Osteocyte (in vitro differentiated cells): ENCODE measurements at places on chromosomes 16 and 17. TPM values are rescaled to one million over a fixed set of nuclear protein-coding genes. Genes with fewer than 3 reads are reported as not detected.

DNA sequence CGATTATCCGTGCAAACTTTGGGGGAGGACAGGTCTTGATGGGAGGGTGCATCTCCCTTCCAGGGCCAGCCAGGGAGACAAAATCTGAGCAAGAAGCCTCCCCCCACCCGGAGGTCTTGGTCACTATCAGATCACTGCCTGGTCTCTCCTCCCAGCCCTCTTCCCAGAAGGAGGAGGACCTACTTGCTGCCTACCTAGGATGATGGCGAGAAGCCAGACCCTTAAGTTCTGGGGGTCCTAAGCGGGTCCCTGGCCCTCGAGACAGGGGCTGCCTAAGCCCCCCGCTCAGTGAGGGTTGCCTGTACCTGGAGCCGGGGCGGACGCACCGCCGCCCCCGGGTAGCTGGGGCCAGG is 4.6 kb downstream of the TSPOAP1 start:
- no peak overlapping the region for H3K4me3 ChIP-seq
- no peak for DNase-seq
- no peaks in the 10 kb centered on the region for H3K4me1 ChIP-seq
- H3K36me3 ChIP-seq: no peaks in the 10 kb centered on the region

DNA sequence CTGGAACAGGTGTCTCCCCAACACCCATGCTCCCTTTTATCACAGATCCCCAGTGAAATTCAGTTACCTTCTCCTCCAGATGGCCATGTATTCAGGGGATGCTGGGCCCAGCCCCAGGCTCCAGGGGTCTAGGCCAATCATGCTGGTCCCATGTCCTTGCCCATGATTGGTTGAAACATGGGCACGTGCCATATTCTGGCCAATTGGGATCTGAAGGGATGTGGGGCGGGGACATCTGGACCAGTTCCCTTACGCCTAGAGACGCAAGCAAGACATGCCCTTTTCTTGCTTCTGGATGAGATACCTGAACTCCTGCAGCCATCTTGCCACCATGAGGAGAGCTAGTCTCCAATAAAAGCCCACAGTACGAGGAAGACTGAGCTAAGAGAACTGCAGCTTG is 31.0 kb upstream of the ST6GALNAC1 start:
- no peak overlapping the region for H3K27ac ChIP-seq
- peaks cover 24% of the 10 kb centered on the region for H3K4me1 ChIP-seq
- no peak overlapping the region for H3K4me3 ChIP-seq
- no peaks in the 10 kb centered on the region for H3K27me3 ChIP-seq
- peaks cover 14% of the 10 kb centered on the region for H3K36me3 ChIP-seq

The SLC52A1 gene
- not detected in 2 replicates for total RNA-seq

The PHLPP2 gene
- total RNA-seq: 12.9 and 13.0 TPM in 2 replicates

DNA sequence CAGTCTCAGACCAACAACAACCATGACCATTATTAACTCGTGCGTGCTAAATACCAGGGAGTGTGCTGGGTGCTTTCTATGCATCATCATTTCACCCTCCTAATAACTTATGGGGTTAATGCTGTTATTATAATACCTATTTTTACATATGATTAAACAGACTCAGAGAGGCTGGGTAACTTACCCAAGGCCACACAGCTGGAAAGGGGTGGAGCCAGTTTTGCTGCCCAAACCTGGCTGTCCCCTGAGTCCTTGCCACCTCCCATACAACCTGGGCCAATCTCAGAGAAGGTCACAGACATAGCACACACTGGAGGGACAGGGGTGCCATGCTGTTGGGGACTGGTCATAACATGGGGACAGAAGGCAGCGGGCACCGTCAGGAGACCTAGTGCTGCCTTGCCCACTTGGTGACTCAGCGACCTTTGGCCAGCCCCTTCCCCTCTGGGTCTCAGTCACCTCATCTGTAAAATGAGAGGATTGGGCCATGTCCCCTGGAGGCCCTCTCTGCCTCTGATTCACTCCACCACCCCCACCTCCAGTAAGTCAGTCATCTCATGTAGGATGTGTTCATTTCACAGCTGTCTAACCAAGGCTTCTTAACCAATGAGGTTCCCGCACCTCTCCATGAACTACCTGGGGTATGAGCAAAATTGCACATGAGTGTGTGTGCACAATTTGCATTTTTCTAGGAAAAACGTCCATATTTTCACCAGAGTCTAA is 11.4 kb upstream of the FADS6 start:
- H3K36me3 ChIP-seq: no peaks in the 10 kb centered on the region
- H3K4me1 ChIP-seq: no peaks in the 10 kb centered on the region
- no peak overlapping the region for H3K27ac ChIP-seq
- no peak for DNase-seq

GRCh38 chr17:41655611-41656111 is 31.3 kb upstream of the KRT17 start:
- no peaks in the 10 kb centered on the region for H3K27me3 ChIP-seq
- DNase-seq: no peak
- H3K4me1 ChIP-seq: no peaks in the 10 kb centered on the region
- H3K4me3 ChIP-seq: no peak overlapping the region
- H3K36me3 ChIP-seq: peaks cover 2% of the 10 kb centered on the region

The NAGS gene
- 0.29 and 0.78 TPM in 2 replicates for total RNA-seq

GRCh38 chr16:22370038-22370820 is 4.2 kb downstream of the CDR2 start:
- no peak overlapping the region for H3K4me3 ChIP-seq
- no peaks in the 10 kb centered on the region for H3K27me3 ChIP-seq
- peak overlapping the region; percentile 19 for H3K27ac ChIP-seq
- DNase-seq: no peak
- peaks cover 7% of the 10 kb centered on the region for H3K36me3 ChIP-seq

- no peak overlapping the region for H3K4me3 ChIP-seq
- peaks cover 38% of the 10 kb centered on the region for H3K36me3 ChIP-seq
- DNase-seq: no peak
- H3K27ac ChIP-seq: no peak overlapping the region
- peaks cover 5% of the 10 kb centered on the region for H3K4me1 ChIP-seq
These were observed 5.5 kb downstream of the MYO19 start for GRCh38 chr17:36529121-36529520.

The CTRB1 gene
- total RNA-seq: not detected in 2 replicates

GRCh38 chr16:7650431-7650830 is 317.8 kb downstream of the RBFOX1 start:
- no peaks in the 10 kb centered on the region for H3K4me1 ChIP-seq
- no peaks in the 10 kb centered on the region for H3K36me3 ChIP-seq
- no peaks in the 10 kb centered on the region for H3K27me3 ChIP-seq
- no peak overlapping the region for H3K4me3 ChIP-seq

DNA sequence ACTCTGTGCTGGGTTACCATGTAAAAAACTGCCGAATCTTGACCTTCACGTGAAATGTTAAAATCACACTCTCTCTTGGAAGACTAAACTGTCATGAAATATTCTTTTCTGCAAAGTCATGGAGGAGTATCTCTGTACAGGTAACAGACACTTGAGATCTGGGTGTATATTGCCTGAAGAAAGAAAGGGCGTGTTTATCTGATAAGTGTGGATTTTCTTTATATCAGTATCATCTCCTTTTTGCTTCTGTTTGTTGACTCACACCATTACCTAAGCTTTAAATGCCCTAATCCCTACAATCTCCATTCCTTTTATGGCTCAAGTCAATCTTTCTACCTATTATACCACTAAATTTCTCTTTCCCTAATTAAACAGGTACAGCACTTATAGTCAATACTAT is 673.2 kb upstream of the SOX9 start:
- DNase-seq: no peak
- H3K36me3 ChIP-seq: no peaks in the 10 kb centered on the region
- no peaks in the 10 kb centered on the region for H3K27me3 ChIP-seq
- peaks cover 6% of the 10 kb centered on the region for H3K4me1 ChIP-seq
- H3K4me3 ChIP-seq: no peak overlapping the region
- H3K27ac ChIP-seq: no peak overlapping the region

DNA sequence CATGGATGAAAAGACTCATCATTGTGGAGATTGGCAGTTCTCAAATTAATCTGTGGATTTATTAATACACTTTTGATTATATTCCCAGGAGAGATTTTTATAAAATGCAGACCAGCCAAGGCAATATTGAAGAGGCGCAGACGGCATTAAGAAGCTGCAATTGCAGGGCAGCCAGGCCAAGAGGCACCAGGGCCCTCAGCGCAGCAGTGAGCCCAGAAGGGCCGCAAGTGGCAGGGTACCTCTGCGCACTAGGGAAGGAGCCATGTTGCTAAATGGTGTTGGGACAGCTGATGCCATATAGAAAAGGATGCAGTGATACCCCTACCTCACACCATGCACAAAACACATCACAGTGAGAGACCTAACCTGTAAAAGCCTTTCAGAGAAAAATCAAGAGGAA is 36.6 kb upstream of the CHMP6 start:
- H3K4me1 ChIP-seq: peaks cover 19% of the 10 kb centered on the region
- no peak for DNase-seq
- no peak overlapping the region for H3K27ac ChIP-seq
- H3K36me3 ChIP-seq: peaks cover 11% of the 10 kb centered on the region
- no peaks in the 10 kb centered on the region for H3K27me3 ChIP-seq

The KIFC3 gene
- 191 and 196 TPM in 2 replicates for total RNA-seq

The MCRIP1 gene
- 169 and 176 TPM in 2 replicates for total RNA-seq

DNA sequence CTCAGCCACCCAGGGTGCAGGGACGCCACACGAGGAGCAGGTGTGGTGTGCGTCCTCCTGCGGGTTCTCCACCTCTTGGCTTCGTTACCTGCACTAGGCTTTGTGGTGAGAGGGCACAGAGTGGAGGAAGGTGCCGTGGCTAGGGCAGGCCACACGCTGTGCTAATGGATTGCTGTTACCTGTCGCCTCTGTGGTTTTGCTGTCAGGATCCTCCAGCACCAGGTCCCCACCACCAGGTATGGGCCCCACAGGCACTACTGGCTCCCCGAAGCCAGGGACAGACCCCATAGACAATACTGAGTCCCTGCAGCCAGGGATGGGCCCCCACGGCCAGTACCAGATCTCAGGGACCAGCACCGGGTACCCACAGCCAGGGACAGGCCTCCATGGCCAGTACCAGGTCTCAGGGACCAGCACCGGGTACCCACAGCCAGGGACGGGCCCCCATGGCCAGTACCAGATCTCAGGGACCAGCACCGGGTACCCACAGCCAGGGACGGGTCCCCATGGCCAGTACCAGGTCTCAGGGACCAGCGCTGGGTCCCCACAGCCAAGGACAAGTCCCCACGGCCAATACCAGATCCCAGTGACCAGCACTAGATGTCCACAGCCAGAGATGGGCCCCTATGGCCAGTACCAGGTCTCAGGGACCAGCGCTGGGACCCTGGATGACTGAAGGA is 315.6 kb downstream of the SEC14L1 start:
- no peak for DNase-seq
- peaks cover 66% of the 10 kb centered on the region for H3K4me1 ChIP-seq
- no peak overlapping the region for H3K27ac ChIP-seq
- H3K36me3 ChIP-seq: peaks cover 5% of the 10 kb centered on the region
- H3K27me3 ChIP-seq: no peaks in the 10 kb centered on the region

GRCh38 chr17:78617511-78618061 is 40.4 kb upstream of the DNAH17 start:
- H3K27ac ChIP-seq: peak overlapping the region; percentile 70
- DNase-seq: no peak
- H3K36me3 ChIP-seq: no peaks in the 10 kb centered on the region

DNA sequence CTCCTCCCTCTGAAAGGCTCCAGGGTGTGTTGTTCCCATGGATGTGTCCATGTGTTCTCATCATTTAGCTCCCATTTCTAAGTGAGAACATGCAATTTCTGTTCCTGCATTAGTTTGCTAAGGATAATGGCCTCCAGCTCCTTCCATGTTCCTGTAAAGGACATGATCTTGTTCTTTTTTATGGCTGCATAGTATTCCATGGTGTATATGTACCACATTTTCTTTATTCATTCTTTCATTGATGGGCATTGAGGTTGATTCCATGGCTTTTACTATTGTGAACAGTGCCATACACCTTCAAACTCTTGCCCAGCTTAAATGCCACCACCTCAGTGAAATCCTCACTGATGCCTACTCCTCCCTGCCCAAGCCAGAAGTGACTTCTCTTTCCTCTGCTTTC is 4.5 kb upstream of the ORAI3 start:
- H3K4me1 ChIP-seq: peaks cover 8% of the 10 kb centered on the region
- H3K27me3 ChIP-seq: no peaks in the 10 kb centered on the region
- H3K27ac ChIP-seq: no peak overlapping the region

DNA sequence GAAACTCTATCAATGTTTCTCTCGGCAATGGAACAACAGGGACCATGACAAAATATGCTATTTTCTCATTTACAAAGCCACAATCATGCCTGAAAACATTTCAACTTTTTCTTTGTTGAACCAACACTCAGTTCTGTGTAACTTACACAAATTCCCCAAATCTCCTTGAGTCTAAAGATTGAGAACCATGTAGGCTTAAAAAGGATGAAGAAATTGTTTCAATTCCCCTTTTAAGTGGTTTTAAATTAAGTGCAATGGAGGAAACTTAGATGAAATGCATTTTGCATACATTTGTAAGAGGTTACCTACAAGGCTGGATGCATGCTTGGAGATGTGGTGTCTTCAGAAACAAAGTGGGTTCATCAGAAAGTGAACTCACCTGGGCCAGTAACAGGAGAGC is 566.4 kb upstream of the CDH11 start:
- peaks cover 6% of the 10 kb centered on the region for H3K4me1 ChIP-seq
- no peaks in the 10 kb centered on the region for H3K36me3 ChIP-seq
- no peak overlapping the region for H3K4me3 ChIP-seq
- no peak overlapping the region for H3K27ac ChIP-seq

- no peaks in the 10 kb centered on the region for H3K27me3 ChIP-seq
- peak overlapping the region; percentile 33 for H3K4me3 ChIP-seq
- H3K4me1 ChIP-seq: peaks cover 32% of the 10 kb centered on the region
- H3K36me3 ChIP-seq: peaks cover 5% of the 10 kb centered on the region
These were observed 115.3 kb downstream of the SLC39A11 start for GRCh38 chr17:72976971-72977770.

The DOC2B gene
- total RNA-seq: 0.10 TPM in 1 of 2 replicates, not detected in the other

- H3K4me3 ChIP-seq: no peak overlapping the region
- no peak overlapping the region for H3K27ac ChIP-seq
- peaks cover 14% of the 10 kb centered on the region for H3K36me3 ChIP-seq
- no peak for DNase-seq
These were observed 71.4 kb upstream of the KCTD5 start for GRCh38 chr16:2610781-2611498.

The CCDC154 gene
- 1.0 and 2.5 TPM in 2 replicates for total RNA-seq

DNA sequence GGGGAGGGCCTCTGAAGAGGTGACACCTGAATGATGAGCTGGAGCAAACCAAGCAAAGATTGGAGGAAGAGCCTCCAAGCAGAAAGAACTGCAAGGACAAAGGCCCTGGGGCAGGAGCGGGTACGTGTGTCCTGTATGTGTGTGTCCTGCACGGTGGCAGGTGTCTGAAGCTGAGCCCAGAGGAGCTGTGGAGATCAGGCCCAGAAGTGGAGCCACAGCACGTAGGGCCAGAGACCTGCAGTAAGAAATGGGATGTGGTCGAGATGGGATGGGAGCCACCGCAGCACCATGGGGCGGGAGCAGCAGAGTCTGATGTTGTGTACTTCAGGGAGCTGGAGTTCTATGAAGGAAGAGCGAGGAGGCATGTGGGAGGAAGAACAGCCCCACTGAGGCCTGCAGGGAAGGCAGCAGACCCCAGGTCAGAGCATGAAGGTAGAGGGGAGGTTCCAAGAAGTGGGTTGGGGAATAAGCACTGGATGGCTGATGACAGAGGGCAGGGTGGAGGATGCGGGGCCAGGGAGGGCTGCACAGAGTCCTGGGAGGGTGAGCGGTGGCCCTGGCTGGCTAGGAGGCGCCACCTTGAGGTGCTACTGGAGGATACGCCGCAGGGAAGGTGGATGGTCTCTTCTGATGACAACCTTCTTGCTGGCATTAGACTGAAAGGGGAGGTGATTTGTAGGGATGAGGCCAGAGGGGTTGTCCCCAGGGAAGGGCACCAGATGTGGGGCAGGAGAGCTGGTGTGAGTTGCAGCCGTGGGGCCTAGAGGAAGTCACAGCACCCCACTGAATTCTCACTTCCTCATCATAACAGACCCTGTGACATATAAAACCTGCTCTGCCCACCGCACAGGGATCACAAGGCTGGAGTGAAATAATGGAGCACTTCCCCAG is 10.6 kb upstream of the CETP start:
- no peak for DNase-seq
- peaks cover 11% of the 10 kb centered on the region for H3K4me1 ChIP-seq
- H3K4me3 ChIP-seq: no peak overlapping the region
- H3K36me3 ChIP-seq: peaks cover 7% of the 10 kb centered on the region
- H3K27ac ChIP-seq: peak overlapping the region; percentile 1

The ANKRD40CL gene
- not detected in 2 replicates for total RNA-seq
